Thoracic aorta (tissue), 2 donors: ENCODE measurements at places on chromosomes 16 and 17. TPM values are rescaled to one million over a fixed set of nuclear protein-coding genes. Genes with fewer than 3 reads are reported as not detected.

DNA sequence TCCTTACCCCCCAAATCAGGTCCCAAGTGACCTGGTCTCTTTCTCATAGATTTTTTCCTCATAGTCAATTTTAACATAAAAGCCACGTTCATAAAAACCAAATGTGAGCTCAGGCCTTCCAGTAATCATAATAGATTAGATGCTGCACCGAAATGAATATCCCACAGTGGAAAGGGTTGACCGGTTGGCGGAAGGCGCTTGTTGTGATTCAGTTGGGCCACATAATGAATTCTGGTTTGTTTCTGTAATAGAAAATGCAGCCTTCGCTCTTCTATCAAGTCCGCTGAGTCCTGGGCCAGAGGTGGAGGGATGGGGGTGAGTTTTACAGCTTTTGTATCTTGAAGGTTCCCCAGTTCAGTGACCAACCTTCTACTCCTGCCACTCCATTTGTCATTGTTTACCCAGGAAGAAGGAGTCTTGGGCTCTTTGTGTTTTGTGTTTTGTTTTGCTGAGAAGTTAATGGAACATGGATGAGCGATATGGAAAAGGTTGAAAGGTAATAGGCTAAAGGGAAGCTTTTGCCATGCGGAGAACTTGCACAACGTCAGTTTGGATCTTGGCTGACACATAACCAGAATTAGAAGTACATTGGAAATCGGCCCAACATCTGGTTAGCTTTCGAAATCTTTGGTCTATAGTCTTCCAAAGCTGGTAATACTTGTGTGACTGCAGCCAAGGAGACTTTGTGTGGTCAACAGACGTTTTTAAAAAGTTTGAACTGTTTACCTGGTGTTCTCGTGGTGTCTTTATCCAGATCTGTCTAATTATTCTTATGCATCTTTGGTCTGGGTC, 89.5 kb downstream of the CLEC16A start:
- H3K27ac ChIP-seq = no peak overlapping the region
- peaks cover 15% of the 10 kb centered on the region for H3K4me1 ChIP-seq
- H3K4me3 ChIP-seq = no peak overlapping the region
- DNase-seq = no peak
- H3K36me3 ChIP-seq = no peaks in the 10 kb centered on the region

DNA sequence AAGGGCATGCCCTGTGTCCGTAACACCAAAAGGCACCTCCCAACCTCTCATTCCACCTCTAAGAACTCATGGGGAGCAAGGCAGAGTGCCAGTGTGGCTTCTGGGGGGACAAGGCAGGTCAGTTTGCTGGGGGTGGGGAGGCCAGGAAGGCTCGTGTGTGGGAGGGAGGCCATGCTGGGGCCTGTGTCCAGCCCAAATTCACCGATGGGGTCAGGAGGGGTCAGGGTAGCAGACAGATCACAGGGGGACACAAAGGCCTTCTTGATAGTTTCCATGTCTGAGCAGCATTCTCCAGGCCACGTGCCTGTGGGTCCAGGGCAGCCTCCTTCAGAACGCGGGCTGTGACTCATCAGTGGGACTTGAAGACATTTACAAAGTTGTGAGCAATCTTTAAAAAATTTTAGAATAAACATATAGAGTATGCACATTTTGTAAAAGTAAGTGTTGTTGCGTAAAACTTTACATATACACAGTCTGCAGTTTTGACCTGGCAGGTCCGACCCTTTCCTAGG, 20.9 kb downstream of the SPACA3 start:
- DNase-seq = no peak
- H3K36me3 ChIP-seq = no peaks in the 10 kb centered on the region
- no peak overlapping the region for H3K27ac ChIP-seq
- H3K27me3 ChIP-seq = no peaks in the 10 kb centered on the region
- H3K4me1 ChIP-seq = no peaks in the 10 kb centered on the region
- no peak overlapping the region for H3K4me3 ChIP-seq

SHISA9 gene
- total RNA-seq = 0.21 TPM

PDE6G gene
- not detected for total RNA-seq

DNA sequence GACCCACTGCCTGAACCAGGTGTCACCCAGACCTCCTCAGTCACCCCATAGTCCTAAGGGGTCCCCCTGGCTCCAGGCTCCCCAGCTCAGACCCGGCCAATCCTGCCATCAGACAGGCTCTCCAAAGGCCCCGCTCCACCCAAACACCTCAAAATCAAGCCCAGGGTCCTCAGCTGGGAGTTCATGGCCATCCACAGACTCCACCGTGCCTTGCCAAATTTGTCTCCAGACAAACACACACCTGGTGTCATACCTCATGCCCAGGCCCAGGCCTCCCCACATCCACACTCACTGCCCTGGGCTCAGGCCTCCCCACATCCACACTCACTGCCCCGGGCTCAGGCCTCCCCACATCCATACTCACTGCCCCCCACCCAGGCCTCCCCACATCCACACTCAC, 12.5 kb downstream of the RPH3AL start:
- H3K27ac ChIP-seq = no peak overlapping the region
- DNase-seq = no peak
- no peak overlapping the region for H3K4me3 ChIP-seq

DNA sequence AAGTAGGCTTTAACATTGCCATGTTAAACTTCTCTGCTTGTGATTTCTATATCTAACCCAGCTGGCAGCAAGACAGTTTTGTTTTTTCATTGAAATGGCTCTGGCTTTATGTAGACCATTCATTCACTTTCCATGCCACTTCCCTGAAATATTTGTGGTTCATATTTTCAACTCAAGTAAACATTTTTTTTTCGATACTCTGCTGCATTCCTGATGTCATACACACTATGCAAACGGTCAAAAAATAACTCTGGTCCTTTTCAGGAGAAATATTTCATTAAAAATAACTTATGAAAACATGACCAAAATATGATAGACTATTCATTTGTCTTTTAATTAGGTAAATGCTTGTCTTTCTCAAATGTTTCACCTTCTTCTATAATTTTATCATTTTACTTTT, 116.3 kb downstream of the USP22 start:
- peaks cover 16% of the 10 kb centered on the region for H3K4me1 ChIP-seq
- H3K4me3 ChIP-seq = peak overlapping the region; percentile 11
- no peaks in the 10 kb centered on the region for H3K36me3 ChIP-seq
- no peak overlapping the region for H3K27ac ChIP-seq

- H3K36me3 ChIP-seq = peaks cover 37% of the 10 kb centered on the region
- H3K27ac ChIP-seq = no peak overlapping the region
- no peaks in the 10 kb centered on the region for H3K27me3 ChIP-seq
- no peak for DNase-seq
- H3K4me1 ChIP-seq = peaks cover 16% of the 10 kb centered on the region
These were observed 16.9 kb downstream of the GLIS2 start for GRCh38 chr16:4332623-4333307.

DNA sequence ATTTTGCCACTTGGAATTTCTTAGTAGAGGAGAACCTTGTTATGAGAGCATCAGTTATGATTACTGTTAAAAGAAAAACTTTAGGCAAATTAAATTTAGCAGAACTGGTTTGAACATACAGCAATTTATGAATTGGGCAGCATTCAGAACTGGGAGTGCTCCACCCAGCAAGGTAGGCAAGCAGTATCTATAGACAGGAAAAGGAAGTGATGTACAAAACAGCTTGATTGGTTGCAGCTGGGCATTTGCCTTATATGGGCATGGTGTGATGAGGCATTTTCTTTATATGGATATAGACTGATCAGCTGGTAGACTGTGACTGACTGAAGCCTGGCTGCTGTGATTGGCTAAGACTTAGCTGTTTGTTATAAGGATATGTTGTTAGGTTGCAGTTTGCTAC, 17.6 kb upstream of the CYLD start:
- peaks cover 5% of the 10 kb centered on the region for H3K36me3 ChIP-seq
- no peak overlapping the region for H3K4me3 ChIP-seq
- no peak overlapping the region for H3K27ac ChIP-seq
- no peaks in the 10 kb centered on the region for H3K4me1 ChIP-seq
- H3K27me3 ChIP-seq = no peaks in the 10 kb centered on the region

WSCD1 gene
- total RNA-seq = 6.0 TPM

GRCh38 chr17:29074488-29074887, 31.5 kb downstream of the PIPOX start:
- H3K4me3 ChIP-seq = no peak overlapping the region
- no peaks in the 10 kb centered on the region for H3K27me3 ChIP-seq
- no peak for DNase-seq
- H3K36me3 ChIP-seq = peaks cover 3% of the 10 kb centered on the region

DNA sequence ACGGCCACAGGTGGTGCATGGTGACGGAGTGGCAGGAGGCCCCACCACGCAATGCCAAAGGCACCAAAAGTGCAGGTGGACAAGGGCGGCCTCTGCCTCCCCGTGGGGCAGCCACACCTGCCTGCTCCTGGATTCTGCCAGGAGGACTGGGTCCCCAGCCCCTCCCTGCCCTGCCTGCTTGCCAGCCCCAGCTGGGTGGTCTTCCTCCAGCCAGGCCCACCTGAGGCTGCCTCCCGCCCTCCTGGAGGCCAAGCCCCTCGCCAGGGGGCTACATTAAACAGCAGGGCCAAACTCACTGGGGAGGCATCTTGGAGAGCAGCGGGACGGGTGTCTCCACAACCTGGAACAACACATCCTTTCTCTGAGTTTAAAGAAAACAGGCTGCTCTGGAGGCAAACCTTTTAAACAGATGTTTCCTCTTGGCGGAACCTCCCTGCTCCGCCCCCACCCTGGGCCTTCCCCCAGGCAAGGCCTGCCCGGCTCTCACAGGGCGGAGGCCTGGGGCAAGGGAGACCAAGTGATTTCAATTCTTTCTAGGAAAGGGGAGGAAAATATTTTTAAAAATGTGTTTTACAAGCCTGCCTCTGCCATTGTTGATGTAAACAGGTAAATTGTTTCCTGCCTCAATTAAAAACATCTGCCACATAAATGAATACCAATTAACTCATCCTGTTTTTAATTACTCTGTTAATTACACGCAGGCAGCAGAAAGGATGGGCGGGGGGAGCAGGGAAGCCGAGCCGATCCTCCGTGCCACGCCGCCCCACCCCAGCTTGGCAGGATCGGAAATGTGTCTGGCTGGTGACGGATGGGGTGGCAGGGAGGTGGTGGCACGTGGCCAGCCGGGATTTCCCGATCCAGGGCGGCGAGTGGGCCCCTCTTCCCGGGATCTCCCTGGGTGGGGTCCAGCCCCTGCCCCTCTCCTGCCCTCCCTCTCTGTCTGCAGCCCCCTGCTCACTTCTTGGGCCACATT, 54.4 kb upstream of the PABPN1L start:
- H3K4me1 ChIP-seq = peaks cover 34% of the 10 kb centered on the region
- H3K36me3 ChIP-seq = no peaks in the 10 kb centered on the region
- no peaks in the 10 kb centered on the region for H3K27me3 ChIP-seq
- DNase-seq = no peak
- H3K27ac ChIP-seq = no peak overlapping the region
- H3K4me3 ChIP-seq = peak overlapping the region; percentile 2

DNA sequence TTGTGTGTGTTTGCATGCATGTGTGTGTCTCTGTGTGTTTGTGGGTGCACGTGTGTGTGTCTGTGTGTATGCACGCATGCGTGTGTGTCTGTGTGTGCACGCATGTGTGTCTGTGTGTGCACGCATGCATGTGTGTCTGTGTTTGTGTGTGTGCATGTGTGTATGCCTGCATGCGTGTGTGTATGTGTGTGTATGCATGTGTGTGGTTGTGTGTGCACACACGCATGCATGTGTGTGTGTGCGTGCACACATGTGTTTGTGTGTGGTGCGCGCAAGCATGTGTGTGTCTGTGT, 239.9 kb upstream of the TNRC6C start:
- DNase-seq = no peak
- no peaks in the 10 kb centered on the region for H3K27me3 ChIP-seq
- no peak overlapping the region for H3K27ac ChIP-seq
- H3K4me3 ChIP-seq = no peak overlapping the region
- H3K36me3 ChIP-seq = no peaks in the 10 kb centered on the region

DNA sequence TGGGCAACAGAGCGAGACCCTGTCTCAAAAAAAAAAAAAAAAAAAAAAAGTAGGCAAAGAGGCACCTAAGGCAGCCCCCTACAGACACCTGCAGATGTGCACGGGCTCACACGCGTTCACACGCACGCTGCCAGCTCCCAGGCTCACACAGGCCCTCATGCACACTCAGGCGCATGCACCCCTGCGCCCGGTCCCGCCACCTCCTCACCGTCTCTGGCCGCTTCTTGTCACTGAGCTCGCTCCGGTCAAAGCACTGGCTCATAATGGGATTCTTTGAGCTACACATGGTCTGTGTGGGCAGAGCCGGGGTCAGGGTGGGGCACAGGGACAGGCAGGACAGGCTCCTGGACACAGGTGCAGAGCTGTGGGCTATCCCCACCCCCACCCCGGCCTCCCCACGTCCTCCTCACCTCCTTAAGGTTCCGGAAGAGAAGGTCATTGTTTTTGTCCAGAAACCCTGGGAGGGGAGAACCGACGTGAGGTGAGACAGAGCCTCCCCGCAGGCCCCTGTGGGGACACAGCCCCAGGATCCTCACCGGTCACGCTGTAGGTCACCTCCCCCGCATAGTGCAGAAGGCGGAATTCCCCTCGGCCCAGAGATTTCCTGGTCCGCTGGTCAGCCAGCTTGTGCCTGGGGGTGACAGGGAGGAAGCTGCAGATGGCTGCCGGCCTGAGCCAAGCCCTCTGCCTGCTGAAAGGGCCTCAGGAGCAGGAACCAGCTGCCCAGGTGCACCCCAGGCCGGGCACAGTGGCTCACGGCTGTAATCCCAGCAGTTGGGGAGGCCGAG, 17.9 kb downstream of the MYO1C start:
- H3K27ac ChIP-seq = no peak overlapping the region
- DNase-seq = no peak
- no peak overlapping the region for H3K4me3 ChIP-seq
- peaks cover 85% of the 10 kb centered on the region for H3K36me3 ChIP-seq

SBK1 gene
- total RNA-seq = 0.81 TPM

DUSP3 gene
- total RNA-seq = 130 TPM

DNA sequence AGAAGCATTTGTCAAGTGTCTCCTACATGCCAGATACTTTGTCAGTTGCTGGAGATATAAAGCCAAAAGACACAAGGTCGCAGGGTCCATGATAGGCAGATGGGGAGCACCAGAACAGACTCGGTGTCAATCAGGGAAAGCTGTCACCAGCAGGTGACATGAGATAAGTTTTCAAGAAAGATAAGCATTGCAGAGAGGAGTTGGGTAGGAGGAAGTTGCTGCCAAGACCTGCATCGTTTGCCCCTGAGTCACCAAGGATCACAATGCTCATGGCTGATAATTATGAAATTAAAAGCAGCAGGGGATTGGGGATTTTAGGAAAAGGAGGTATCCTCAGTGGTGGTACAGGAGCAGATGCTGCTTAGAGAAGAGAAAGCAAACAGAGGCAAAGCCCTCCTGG, 551.1 kb upstream of the CDH11 start:
- no peak overlapping the region for H3K4me3 ChIP-seq
- H3K36me3 ChIP-seq = no peaks in the 10 kb centered on the region
- H3K4me1 ChIP-seq = no peaks in the 10 kb centered on the region
- H3K27ac ChIP-seq = no peak overlapping the region
- no peak for DNase-seq

EPX gene
- total RNA-seq = not detected

GRCh38 chr17:63685041-63685440, 14.9 kb downstream of the LIMD2 start:
- H3K4me3 ChIP-seq = no peak overlapping the region
- no peaks in the 10 kb centered on the region for H3K27me3 ChIP-seq
- peaks cover 9% of the 10 kb centered on the region for H3K4me1 ChIP-seq
- no peak for DNase-seq
- no peak overlapping the region for H3K27ac ChIP-seq
- H3K36me3 ChIP-seq = peaks cover 49% of the 10 kb centered on the region

GRCh38 chr16:66136841-66137240, 229.7 kb upstream of the CDH5 start:
- no peak overlapping the region for H3K27ac ChIP-seq
- no peak for DNase-seq
- H3K27me3 ChIP-seq = no peaks in the 10 kb centered on the region
- H3K4me1 ChIP-seq = peaks cover 9% of the 10 kb centered on the region

ZNF597 gene
- total RNA-seq = 2.3 TPM
